DMS53 (cell line): ENCODE measurements at places on chromosomes 13 and 19.
A peak's percentile ranks its signal among the peaks of the same experiment; 100 is the strongest.

- DNase-seq: no peak
These were observed 2.5 kb downstream of the NDUFA3 start for GRCh38 chr19:54104998-54105715.

GRCh38 chr13:65585346-65585745 is 1644.8 kb downstream of the PCDH9 start:
- peak; percentile 72 for DNase-seq

- no peak for DNase-seq
These were observed 65.7 kb downstream of the SPACA7 start for GRCh38 chr13:112441779-112442310.

DNA sequence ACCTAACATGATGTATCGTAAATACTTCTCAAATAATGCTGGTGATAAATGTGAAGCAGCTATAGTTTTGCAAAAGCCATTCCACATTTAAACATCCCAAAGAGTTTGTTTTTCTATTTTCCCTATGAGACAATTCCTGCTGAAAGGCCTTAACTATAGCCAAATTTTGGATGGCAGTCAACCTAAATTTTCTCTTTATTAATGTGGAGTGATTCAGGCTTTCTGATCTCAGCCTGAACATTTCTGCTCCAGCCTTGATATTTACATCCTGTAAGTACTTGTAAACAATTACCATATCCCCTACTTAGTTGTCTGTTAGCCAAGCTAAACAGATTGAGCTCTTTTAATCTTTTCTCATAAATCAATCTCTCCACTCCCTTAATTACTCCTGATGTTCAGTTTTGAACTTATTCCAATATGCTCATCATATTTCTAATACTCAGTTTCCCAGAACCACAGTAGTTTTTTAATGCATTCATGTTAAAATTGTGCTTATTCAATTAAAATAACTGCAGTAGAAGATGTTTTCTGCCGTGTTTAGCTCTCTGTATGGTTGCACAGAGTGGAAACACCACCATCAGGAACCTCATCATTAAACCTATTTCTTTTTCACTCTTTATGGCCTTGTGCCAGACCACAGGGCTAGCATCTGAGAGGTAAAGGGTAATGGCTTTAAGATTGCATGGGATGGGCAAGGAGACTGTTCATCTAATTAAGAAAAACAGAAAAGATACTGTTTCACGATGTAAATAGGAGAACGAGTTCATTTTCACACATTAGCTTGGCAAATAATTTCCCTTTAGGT is 1235.2 kb upstream of the SLC10A2 start:
- no peak for DNase-seq
